Smooth muscle cell of trachea (primary cell): ENCODE measurements at places on chromosomes 6 and 20. TPM values are rescaled to one million over a fixed set of nuclear protein-coding genes. Genes with fewer than 3 reads are reported as not detected.

TTK gene
- total RNA-seq: 2.0 and 38.5 TPM in 2 replicates

SERPINB1 gene
- 18.7 and 30.8 TPM in 2 replicates for total RNA-seq

RPN2 gene
- total RNA-seq: 233 and 456 TPM in 2 replicates

PCSK2 gene
- 0.17 TPM in 1 of 2 replicates, not detected in the other for total RNA-seq

RNF182 gene
- total RNA-seq: 2.3 and 3.8 TPM in 2 replicates

ERVFRD-1 gene
- total RNA-seq: not detected in 2 replicates

WFDC5 gene
- not detected in 2 replicates for total RNA-seq

PRPH2 gene
- total RNA-seq: 4.2 and 6.5 TPM in 2 replicates

MYO6 gene
- total RNA-seq: 15.9 and 18.6 TPM in 2 replicates

SIRPB2 gene
- total RNA-seq: not detected in 2 replicates

CLPSL2 gene
- total RNA-seq: not detected in 2 replicates

REM1 gene
- not detected in 2 replicates for total RNA-seq

SLC17A5 gene
- 38.4 and 38.5 TPM in 2 replicates for total RNA-seq

CST7 gene
- total RNA-seq: not detected in 2 replicates

AARS2 gene
- 24.1 and 28.1 TPM in 2 replicates for total RNA-seq

C6orf132 gene
- total RNA-seq: 0.29 and 0.99 TPM in 2 replicates

CFAP206 gene
- total RNA-seq: 0.44 and 0.50 TPM in 2 replicates

ADGRB3 gene
- total RNA-seq: under 0.01 and 0.15 TPM in 2 replicates

HLA-DQA2 gene
- total RNA-seq: not detected in 2 replicates

GABRR1 gene
- total RNA-seq: not detected in 2 replicates

ADGRF5 gene
- total RNA-seq: under 0.01 and 0.15 TPM in 2 replicates

RAB22A gene
- 18.6 and 19.2 TPM in 2 replicates for total RNA-seq

SLC22A7 gene
- total RNA-seq: not detected in 2 replicates

RIPPLY2 gene
- total RNA-seq: 0.29 and 0.66 TPM in 2 replicates

CFB gene
- total RNA-seq: 24.1 and 45.0 TPM in 2 replicates

POPDC3 gene
- total RNA-seq: 14.3 and 22.5 TPM in 2 replicates

MOCS1 gene
- 6.4 and 17.9 TPM in 2 replicates for total RNA-seq

GRM1 gene
- under 0.01 TPM in 2 replicates for total RNA-seq

RXRB gene
- 28.2 and 36.4 TPM in 2 replicates for total RNA-seq

HLA-G gene
- total RNA-seq: 0.17 TPM in 1 of 2 replicates, not detected in the other

C6orf141 gene
- total RNA-seq: 0.17 and 1.3 TPM in 2 replicates

AHCY gene
- 70.3 and 92.1 TPM in 2 replicates for total RNA-seq

SYCP2L gene
- total RNA-seq: not detected in 2 replicates

CAGE1 gene
- 0.17 TPM in 1 of 2 replicates, not detected in the other for total RNA-seq

LPA gene
- not detected in 2 replicates for total RNA-seq

DDO gene
- total RNA-seq: 0.29 and 0.66 TPM in 2 replicates

ANGPT4 gene
- not detected in 2 replicates for total RNA-seq

GHRH gene
- not detected in 2 replicates for total RNA-seq

ENPP4 gene
- total RNA-seq: 0.50 and 1.0 TPM in 2 replicates

FGD2 gene
- not detected in 2 replicates for total RNA-seq

SLC26A8 gene
- total RNA-seq: under 0.01 and 0.87 TPM in 2 replicates

L3MBTL1 gene
- 6.5 and 10.4 TPM in 2 replicates for total RNA-seq

CCM2L gene
- total RNA-seq: not detected in 2 replicates

TSPO2 gene
- not detected in 2 replicates for total RNA-seq

EYS gene
- 0.29 and 0.50 TPM in 2 replicates for total RNA-seq
